ENCODE measurements at places on chromosomes 1 and 21.

DNA sequence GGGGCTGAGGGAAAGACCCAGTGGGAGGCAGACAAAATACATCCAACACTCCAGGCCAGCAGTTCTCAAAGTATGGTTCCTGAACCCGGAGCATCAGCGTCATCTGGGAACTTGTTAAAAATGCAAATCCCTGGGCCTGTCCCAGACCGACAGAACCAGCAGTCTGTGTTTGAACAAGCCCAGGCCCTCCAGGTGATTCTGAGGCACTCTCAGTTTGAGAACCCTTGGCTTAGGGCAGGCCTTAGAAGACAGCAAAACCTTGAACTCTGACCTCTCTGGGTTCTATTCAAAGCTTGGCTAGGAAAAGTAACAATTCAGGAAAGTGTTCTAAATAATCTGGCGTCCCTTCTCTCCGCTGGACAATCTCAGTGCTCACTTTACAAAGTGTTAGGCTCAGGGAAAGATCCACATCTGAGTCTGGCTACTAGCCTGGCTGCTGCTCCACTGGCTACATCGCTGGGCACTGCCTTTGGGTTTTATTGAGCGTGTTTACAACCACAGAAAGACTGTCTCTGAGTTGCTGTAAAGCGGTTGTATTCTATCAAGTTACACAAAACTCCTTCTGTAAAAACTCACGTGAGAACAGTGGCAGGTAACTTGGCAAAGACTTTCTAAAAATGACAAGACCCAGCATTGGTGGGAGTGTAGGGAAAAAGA lies 166.1 kb downstream of the HIVEP3 start:
- no peak for DNase-seq

GRCh38 chr1:246726255-246726679 lies 2.1 kb downstream of the SCCPDH start:
- no peak for DNase-seq

- no peak for DNase-seq
Measured at GRCh38 chr1:219209578-219209977, 35.9 kb downstream of the LYPLAL1 start.

- no peak for DNase-seq
Measured at GRCh38 chr1:200253774-200254495, 155.9 kb downstream of the ZNF281 start.

- peak; percentile 53 for DNase-seq
Measured at GRCh38 chr1:64515427-64515826, 45.5 kb downstream of the CACHD1 start.

GRCh38 chr1:26043765-26044164 lies 2.2 kb downstream of the SLC30A2 start:
- DNase-seq, result no peak

DNA sequence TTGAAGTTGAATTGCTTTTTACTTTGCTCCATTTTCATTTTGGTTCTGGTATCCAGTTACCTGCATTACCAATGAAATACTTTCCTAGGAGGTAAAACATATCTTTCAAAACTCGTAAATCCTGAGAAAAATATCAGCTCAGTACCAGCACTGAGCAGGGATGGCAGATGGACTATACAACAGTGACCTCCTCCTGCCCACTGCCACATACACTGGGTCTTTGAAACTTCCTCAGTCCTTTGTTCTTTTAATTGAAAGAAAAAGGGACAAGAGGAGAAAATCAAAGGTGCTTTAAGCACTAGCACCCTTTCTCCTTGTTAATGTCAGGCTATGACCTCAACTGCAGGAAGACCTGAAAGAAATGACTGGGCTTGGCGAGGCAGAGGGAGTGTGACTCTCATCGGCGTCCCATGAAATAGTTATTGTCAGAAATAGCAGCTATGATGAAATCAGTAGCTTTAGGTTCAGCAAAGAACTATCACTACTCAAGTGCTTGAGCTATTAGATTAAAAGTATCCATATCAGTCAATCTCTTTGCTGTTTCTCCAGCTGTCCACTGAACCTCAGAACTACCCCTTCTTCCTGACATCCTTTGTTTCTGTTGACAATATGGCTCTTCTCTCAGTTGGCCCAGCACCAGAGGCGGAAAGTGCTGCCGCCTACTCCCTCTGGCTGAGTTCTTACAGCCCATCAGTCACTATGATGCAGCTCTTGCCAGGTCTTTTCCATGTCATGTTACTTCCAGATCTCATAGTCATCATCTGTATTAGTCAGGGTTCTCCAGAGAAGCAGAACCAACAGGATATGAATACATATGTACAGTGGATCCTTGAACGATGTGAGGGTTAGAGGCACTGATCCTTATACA lies 207.0 kb upstream of the MAP1LC3C start:
- DNase-seq, result no peak

DNA sequence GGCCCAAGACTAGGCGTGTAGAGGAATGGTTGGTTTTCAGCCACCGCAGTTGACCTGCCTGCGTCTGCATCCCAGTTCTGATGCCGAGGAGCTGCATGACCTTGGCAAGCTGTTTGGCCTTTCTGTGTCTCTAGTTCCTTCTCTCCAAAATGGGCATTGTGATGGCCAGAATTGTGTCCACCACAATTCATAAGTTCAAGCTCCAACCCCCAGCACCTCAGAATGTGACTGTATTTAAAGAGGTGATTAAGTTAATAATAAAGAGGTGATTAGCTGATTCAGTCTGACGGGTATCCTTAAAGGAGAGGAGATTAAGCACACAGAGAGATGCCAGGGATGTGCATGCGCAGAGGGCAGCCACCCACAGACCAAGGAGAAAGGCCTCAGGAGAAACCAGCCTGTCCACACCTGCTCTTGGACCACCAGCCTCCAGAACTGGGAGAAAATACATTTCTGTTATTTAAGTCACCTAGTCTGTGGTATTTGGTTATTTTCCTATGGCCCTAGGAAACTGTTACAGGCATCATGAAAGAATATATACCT lies 28.5 kb downstream of the MAB21L3 start:
- no peak for DNase-seq

- no peak for DNase-seq
Measured at GRCh38 chr1:6163973-6164617, 16.0 kb downstream of the CHD5 start.

All from GM04503 (cell line).